Renal cortex interstitium (tissue), 15 donors: ENCODE measurements at places on chromosomes 16 and 17.

- DNase-seq, result no peak
Observed at GRCh38 chr17:43406676-43407645, 8.2 kb downstream of the ARL4D start.

DNA sequence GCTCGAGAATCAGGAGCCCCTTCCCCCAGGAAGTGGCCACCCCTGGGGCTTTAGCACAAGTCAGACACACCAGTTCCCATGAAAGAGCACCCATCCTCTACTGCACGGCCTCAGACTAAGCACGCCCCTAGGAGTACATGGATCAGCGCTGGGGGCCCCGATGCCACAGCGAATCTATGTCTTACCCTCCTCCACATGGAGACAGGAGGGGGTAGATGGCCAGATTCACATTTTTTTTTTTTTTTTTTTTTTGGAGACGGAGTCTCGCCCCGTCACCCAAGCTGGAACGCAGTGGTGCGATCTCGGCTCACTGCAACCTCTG, 3.2 kb upstream of the EXOSC6 start:
- DNase-seq, result no peak

- no peak for DNase-seq
Observed at GRCh38 chr16:75479421-75479990, 15.0 kb upstream of the TMEM170A start.

DNA sequence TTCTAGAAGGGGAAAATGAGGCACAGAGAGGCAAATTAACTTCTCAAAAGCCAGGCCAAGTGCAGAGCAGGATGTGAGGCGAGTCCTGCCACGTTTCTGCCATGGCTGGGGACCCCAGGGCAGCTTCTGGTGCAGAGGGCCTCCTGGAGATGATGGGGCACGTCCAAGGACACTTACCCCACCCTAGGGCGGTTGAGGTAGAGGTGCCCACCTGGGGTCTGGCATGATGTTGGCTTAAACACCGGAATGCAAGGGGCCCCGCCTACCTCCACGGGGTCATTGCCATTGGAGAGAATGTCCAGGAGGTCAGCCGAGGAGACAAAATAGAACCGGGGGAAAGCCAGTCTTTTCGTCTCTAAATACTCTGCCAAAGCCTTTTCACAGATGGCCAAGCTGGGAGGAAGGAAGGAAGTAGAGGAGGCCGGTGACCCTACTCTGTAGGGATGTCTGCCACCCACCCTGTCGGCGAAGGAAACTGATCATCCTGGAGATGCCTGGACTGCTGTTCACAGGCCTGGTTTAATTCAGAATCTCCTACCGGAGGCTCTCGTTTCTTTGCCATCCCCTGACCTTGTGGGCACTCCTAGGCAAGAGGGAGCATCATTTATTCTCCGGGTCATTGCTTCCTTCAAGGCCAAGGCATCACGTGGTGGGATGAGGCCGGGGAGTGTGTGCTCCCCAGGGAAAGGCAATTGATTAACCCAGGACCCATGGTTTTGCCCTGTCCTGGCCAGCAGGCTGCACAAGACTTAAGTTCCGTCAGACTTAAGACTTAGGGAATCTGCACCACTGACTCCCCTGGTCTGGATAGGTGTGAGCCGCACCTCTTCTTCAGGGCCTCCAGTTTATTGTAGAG, 70.5 kb downstream of the DNAH17 start:
- DNase-seq, result no peak

DNA sequence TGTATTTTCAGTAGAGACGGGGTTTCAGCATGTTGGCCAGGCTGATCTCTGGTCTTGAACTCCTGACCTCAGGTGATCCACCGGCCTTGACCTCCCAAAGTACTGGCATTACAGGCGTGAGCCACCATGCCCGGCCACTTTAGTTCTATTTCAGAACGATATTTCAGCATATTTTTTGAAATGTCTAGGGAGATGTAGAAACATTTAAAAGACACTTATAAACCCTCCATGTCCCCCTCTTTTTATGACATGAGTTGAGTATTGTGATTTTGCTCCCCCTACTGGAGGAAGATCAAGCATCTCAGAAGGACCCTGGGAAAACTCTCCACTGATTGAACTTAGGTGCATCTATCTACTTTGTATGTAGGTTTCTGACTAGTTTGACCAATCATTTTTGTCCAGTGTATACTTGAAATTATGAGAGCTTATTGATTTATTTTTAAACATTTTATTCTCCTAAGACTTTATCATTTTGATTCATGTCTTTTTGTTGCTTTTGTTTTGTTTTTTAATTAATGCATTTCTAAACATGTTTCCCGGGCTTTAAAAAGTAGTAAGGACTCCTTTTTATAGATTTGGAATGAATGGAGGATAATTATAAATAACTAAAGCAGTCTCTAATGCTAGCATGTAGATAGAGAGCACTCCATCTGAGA, 105.1 kb downstream of the CHD9 start:
- DNase-seq, result peak; percentile 39
